ENCODE measurements at places on chromosomes 11 and 22.

DNA sequence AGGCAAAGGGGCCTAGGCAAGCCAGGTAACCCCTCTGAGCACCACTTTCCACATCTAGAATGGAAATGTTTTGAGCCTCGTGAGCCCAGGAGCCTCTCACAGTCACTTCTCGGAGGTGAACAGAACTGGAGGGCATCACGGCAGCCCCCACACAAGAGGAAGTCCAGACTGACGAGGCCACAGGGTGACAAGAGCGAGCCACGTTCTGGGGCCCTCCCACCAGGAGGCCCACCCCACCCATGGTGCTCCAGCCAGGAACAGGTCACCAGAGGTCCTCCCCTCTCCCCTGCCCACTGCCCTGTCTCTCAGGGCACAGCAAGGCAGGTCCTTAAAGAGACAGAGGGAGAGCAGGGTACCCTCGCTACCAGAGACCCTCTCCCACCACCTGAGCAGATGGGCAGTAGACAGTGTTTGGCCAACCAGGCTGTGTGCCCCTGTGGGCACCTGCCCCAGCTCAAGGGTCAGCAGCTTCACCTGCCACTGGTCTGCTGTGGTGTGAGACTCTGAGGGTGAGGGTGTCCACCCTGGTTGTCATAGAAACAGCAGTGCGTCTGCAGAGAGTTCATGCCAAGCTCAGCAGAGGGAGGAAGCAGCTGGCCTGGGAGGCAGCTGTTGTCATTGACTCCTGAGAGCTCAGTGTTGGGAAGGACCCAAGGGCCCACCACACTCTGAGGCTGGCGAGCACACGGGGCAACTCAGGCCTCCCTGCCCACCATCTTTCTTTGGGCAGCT, 31.4 kb downstream of the RSPH14 start:
- DNase-seq, result peak; percentile 95

GRCh38 chr11:117510646-117511045, 183.0 kb downstream of the CEP164 start:
- no peak for DNase-seq

- DNase-seq, result no peak
Observed at GRCh38 chr11:124405581-124405980, 6.8 kb upstream of the OR8B3 start.

- DNase-seq, result peak; percentile 60
Observed at GRCh38 chr22:48492366-48493320, 1335.0 kb downstream of the BRD1 start.

DNA sequence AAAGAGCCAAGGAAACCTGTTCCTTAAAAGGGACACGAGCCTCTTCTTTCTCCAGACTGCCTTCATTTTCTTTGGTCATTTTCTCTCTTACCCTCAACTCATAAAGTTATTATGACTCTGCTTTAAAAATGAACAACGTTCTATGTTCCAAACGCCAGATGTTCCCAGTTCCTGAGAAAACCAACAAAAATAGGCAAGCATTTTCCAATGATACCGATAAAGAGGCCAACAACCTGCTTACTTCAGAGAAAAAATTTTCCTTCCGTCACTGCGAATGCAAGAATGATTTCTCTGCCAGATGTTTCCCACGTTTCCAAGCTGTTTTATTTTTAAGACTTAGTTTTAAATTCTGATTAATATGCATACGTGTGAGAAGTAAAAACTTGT, 315 bp upstream of the TRPC6 start:
- DNase-seq, result no peak

- DNase-seq, result peak; percentile 72
Observed at GRCh38 chr11:15199693-15200092, 85.0 kb downstream of the INSC start.

DNA sequence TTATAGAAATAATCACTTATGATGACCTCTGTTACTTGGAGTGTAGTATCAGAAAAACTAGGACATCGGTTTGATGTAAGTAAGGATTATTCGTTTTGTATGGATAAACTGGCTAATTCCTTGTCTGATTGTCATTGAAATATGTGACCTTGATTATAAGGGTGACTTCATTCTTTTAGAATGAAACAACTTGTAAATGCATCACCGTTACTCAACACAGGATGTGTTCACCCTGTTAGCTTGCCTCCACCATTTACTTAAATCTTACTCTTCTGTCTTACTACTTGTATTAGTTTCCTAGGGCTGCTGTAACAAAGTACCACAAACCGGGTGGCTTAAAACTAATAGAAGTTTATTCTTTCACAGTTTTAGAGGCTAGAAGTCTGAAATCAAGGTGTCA, 7.9 kb downstream of the SFI1 start:
- DNase-seq, result no peak

DNA sequence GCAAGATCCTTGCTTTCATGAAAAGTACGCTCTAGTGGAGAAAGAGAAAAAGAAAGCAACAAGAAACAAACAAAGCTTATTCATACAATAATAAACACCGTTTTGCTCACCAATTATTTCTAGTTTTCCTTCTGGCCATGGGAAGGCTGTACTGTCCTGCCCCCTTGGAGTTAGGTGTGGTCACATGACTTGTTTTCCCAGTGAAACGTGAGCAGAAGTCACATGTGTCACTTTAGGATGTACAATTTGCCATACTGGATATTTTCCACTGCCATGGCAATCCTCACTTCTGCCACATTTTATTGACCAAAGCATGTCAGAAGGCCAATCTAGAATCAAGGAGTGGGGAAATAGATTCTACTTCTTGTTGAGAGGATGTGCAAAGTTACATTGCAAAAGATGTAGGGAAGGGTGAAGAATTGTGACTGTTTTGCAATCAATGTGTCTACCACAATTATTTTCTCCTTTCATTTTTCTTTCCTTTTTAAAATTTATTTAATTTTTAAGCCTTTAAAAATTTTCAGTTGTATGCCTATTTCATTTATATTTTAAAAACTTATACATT, 24.3 kb upstream of the TRAF6 start:
- no peak for DNase-seq

- DNase-seq, result peak; percentile 17
Observed at GRCh38 chr11:9922806-9923205, 258.9 kb downstream of the SWAP70 start.

GRCh38 chr22:30874431-30875370, 93.9 kb downstream of the MORC2 start:
- no peak for DNase-seq

GRCh38 chr11:14886513-14886912, 5.5 kb downstream of the CYP2R1 start:
- no peak for DNase-seq

GRCh38 chr22:24433828-24434470, 6.5 kb downstream of the ADORA2A start:
- DNase-seq, result peak; percentile 49

DNA sequence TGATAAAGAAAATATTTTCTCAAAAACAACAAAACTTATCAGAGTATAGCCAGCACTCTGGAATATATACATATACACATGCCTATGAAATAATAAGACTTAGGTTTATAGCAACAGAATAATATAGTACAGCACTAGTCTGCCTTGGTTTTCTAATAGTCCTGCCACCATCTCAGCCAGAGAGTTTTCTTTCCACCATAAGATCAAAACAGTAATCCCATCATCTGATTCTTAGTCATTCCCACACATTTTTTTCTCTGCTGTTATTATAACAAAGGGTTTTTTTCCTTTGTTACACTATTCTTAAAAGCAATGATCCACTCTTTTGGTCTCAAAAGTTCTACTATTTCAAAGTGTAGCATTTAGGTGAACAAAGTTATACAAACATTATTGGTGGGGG, 15.1 kb downstream of the MTMR2 start:
- DNase-seq, result peak; percentile 17

GRCh38 chr22:42077486-42078125, 1.9 kb upstream of the SMDT1 start:
- DNase-seq, result no peak

GRCh38 chr22:27614006-27614649, 187.4 kb downstream of the MN1 start:
- DNase-seq, result no peak

- DNase-seq, result no peak
Observed at GRCh38 chr22:31344578-31345330, 1.4 kb downstream of the PATZ1 start.

- no peak for DNase-seq
Observed at GRCh38 chr11:96145163-96145585, 197.8 kb downstream of the MAML2 start.

GRCh38 chr11:20045098-20045688, 115.1 kb downstream of the DBX1 start:
- DNase-seq, result no peak

GRCh38 chr22:19644314-19645223, 69.7 kb upstream of the SEPTIN5 start:
- no peak for DNase-seq

DNA sequence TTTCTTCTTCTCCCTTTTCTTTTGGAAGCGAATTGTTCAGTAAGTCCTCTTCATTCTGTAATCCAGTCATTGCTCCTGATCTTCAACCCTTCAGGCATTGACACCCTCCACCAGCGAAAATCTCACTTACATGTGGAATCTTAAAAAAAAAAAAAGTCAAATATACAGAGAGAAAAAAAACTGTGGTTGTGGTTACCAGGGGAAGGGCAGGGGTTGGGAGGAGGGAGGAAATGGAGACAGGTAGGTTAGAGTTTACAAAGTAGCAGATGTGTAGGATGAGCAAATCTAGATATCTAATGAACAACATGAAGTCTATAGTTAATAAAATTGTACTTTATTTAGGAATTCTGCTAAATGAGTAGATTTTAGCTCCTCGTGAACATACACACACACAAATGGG, 17.7 kb upstream of the TMEM123 start:
- no peak for DNase-seq

GRCh38 chr11:120775986-120776951, 247.6 kb upstream of the TBCEL start:
- DNase-seq, result no peak

DNA sequence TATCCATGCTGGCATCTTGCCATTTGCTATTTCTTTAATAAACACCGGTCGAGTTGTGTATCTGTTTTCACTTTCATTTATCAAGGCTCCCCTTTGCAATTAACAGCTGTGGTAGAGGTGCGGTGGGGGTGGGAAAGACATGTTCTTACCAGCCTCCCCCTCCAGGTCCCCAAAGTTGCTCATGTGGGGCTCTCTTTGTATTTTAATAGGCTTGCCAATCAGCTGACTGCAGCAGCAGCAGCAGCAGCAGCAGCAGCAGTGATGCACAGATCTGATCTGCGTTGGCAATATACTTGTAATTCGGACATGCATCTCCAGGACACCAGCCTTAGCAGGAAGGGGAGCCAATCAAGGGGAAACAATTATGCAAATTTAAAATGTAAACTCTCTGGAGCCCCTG, 40.3 kb upstream of the E2F8 start:
- no peak for DNase-seq

DNA sequence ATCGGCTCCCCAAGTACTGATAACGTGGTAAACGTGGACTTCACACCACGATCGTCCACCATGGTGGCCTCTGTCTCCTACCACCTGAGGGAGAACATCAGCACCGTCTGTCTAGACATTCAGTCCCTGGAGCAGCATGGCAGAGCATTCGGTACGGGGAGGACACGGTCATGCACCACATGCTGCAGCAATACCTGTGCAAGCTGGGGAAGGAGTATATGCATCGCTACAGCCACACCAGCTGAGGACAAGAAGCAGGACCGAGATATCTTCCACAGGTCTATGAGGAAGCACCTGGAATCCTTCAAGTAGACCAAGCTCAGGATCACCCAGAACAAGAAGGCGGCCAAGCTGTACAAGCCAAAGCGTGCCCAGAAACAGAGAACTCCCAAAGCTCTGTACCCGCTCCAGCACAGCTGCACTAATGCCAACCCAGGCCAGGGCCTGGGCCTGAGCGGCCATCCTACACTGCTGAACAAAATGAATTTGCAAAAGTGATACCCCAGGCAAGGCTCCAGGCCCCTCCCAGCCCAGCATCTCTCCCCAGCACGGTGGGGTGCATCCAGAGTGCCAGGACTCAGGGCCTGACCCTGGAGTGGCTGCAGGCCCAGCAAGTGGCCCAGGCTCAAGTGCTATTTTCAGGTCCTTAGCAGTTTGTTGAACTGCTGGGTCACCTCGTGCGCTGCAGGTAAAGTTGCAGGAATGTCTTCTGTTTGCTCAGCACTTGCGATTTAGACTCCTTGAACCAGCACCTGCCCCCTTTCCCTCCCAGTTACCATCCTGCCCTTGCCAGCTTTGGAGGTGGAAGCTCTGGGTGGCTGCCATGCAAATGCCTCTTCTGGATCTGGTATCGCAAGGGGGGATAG, 119.3 kb upstream of the SERPIND1 start:
- DNase-seq, result no peak

GRCh38 chr11:75773595-75774353, 5.2 kb downstream of the DGAT2 start:
- no peak for DNase-seq

GRCh38 chr11:79078999-79079398, 361.8 kb downstream of the TENM4 start:
- DNase-seq, result no peak

GRCh38 chr11:126502159-126502558, 146.7 kb downstream of the ST3GAL4 start:
- no peak for DNase-seq

DNA sequence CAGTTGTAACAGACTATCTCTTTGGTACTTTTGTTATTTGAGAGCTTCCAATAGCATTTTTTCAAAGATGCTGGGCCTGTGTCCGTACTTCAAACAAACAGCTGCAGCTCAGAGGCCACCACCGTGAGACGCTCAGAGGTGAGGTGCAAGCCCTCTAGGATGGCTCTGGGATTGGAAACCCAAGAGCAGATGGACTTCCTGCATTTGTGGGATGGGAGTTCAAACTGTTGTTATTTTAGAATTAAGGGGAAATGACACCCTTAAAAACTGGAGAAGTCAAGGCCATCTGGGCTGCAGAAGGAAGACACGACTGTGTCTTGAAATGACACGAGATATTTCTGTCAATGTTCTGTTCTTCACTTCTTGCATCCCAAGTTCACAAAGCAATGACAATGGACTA, 9.2 kb upstream of the IL10RA start:
- DNase-seq, result no peak

DNA sequence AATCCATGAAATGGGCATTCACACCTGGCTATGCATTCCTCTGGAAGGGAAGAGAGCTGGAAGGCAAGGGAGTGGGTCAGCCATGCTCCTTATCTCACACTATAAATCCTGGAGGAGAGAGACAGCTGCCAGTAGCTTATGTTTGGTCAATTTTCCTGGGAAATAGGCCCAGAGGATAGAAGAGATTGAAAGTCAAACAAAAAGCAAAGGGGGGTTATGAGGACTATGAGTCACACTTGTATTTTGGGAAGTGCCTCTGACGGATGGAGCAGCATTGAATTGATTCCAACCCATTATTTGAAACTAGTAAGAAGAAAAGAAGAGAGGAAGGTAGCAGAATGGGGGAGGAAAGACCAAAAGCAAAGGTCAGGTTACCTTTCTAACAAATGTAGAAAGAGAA, 25.0 kb downstream of the SNX19 start:
- DNase-seq, result peak; percentile 31

DNA sequence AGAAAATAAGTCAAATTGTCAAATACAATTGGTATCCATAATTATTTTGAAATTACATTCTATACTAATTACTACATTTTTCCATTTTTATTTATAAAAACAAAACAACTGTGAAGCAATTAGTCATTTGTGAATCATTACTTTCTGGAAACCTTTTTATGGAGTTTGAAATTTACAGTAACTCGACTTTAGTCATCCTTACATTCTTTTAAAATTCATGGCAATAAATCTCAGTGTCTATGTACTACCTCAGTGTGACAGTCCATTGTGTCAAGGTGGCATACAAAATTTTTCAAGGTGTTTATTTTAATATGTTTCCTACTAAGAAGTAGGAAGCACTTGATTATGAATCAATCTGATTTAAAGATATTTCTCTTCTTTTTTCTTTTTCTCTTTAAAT, 1949.4 kb upstream of the RAG2 start:
- DNase-seq, result no peak

- DNase-seq, result no peak
Observed at GRCh38 chr11:10797001-10797400, 11.7 kb downstream of the EIF4G2 start.
